NCI-H460 (cell line): ENCODE measurements at places on chromosomes 11 and 22. TPM values are rescaled to one million over a fixed set of nuclear protein-coding genes. Genes with fewer than 3 reads are reported as not detected.

DNA sequence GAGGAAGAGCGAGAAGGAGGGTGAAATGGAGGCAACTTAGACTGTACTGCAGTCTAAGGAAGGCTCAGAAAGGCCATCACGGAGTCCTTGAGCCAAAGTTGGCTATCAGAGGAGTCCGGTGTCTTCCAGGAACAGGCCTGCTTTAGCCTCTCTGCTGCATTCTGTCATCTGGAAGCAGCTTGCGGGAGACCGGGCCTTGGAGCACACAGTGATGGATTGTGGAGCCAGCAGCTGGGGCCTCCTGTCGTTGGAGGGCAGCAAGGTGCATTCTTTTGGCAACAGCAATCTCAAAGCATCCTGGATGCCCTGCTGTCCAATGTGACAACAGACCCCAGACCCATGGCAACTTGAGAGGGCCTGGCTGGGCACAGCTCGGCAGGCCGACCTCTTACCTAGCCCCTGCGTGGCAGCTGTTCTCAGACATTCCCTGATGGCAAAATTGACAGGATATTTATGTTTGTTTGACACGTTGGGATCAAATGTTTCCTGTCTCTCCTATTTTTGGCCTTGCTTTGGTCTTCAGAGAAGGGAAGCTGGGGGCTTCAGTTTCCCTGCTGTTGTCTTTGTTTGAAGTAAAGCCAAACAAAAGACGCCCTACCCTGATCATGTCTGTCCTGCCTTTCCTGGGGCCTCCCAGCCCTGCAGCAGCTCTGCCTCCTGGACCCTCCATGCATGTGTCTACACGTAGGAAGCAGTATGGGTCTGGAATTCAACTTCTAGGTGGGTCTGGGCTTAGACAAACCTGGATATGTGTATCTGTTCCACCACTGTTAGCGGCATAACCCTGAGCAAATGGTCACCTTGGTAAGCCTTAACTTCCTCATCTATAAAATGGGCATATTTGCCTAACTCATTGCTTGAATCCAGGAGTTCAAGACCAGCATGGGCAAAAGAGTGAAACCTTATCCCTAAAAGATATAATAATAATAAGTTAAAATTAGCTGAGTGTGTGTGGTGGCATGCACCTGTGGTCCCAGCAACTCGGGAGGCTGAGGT lies 43.9 kb upstream of the LMO2 start:
- no peak for DNase-seq

DNA sequence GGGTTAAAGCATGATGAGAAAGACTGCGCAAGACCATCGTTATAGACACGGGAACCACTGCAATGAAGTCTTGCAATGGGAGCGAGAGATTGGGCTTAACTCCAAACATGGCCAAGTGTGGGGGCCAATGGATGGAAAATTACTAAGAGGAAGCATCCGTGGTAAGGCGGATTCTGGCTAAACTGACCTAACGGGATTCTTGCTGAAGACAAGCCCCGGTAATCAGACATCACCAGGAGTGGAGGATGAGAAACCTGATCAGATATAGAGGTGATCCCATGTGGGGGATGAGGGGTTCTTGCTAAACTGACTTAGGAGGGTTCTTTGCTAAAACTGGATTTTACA lies 5.8 kb upstream of the SYNGR1 start:
- DNase-seq, result no peak

DNA sequence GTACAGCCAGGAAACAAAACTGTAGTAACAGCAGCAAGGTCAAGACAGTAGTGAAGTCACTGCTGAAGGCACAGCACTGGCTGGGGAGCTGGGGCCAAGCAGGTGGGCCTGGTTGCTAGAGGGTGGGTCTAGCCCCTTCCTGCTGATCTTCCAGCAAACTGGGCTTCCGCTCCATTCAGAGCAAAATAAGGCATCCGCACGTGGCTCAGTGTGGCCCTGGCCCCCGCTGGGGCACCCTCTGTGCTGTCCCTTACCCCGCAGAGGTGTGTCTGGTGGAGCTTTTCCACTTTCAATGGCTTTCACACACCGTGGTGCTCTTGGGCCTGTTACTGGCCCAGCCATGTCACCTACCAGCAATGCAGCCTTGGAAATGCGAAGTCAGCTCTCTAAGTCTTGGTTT lies 162.4 kb upstream of the B3GAT1 start:
- no peak for DNase-seq

DNA sequence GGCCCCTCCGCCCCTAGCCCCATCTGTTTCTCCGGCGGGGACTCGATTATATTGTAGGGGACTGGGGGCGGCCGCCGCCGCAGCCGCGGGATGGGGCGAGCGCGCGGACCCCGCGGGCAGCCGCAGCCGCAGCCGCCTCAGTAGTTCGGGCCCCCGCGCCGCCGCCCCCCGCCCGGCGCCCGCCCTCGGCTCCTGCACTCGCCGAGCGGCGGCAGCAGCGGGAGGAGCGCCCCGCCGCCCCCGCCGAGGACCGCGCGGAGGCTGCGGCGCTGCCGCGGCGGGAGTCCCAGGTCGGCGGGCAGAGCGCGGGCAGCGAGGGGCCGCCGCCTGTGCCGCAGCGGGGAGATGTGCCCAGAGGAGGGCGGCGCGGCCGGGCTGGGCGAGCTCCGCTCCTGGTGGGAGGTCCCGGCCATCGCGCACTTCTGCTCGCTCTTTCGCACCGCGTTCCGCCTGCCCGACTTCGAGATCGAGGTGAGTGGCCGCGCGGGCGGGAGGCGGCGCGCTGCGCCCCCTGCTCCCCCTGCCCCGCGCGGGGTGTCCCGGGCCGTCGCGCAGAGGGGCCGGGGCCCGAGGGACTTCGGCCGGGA lies at the start of gene CECR2:
Gene CECR2, plus strand, starts transcription at position 22 of the 587 bp plus-strand sequence. Its CDS starts 324 bp downstream, at position 346.
- DNase-seq, result no peak

IGLL5 gene
- total RNA-seq, result not detected in 2 replicates

- DNase-seq, result peak; percentile 3
These were observed 53.9 kb upstream of the RCE1 start for GRCh38 chr11:66789097-66789890.

- DNase-seq, result peak; percentile 39
These were observed 851 bp downstream of the PTDSS2 start for GRCh38 chr11:450809-451451.

- DNase-seq, result no peak
These were observed 10.0 kb upstream of the UPB1 start for GRCh38 chr22:24485170-24485569.

GRCh38 chr22:27405672-27406388 lies 395.7 kb downstream of the MN1 start:
- DNase-seq, result peak; percentile 53

SF1 gene
- 72.2 and 90.0 TPM in 2 replicates for total RNA-seq

- no peak for DNase-seq
These were observed 265.3 kb upstream of the ANO5 start for GRCh38 chr11:21927628-21928027.

PRG2 gene
- total RNA-seq, result not detected in 2 replicates

GLB1L3 gene
- total RNA-seq, result 0.54 and 0.61 TPM in 2 replicates

- DNase-seq, result no peak
These were observed 2.6 kb downstream of the CD44 start for GRCh38 chr11:35141571-35141971.

API5 gene
- total RNA-seq, result 54.3 and 68.4 TPM in 2 replicates

- DNase-seq, result no peak
These were observed 93.6 kb upstream of the CRYBB3 start for GRCh38 chr22:25105817-25106650.

GRCh38 chr22:17898375-17898774 lies 124.1 kb upstream of the BID start:
- no peak for DNase-seq
